ENCODE measurements at places on chromosomes 6 and 20.

- DNase-seq = no peak
Measured at GRCh38 chr6:6966127-6966526, 141.6 kb upstream of the RREB1 start.

GRCh38 chr6:105484238-105485161, 81.6 kb upstream of the PREP start:
- DNase-seq = no peak

GRCh38 chr6:64890609-64891008, 816.4 kb downstream of the EYS start:
- DNase-seq = no peak

- no peak for DNase-seq
Measured at GRCh38 chr6:95649451-95649850, 72.1 kb downstream of the MANEA start.

DNA sequence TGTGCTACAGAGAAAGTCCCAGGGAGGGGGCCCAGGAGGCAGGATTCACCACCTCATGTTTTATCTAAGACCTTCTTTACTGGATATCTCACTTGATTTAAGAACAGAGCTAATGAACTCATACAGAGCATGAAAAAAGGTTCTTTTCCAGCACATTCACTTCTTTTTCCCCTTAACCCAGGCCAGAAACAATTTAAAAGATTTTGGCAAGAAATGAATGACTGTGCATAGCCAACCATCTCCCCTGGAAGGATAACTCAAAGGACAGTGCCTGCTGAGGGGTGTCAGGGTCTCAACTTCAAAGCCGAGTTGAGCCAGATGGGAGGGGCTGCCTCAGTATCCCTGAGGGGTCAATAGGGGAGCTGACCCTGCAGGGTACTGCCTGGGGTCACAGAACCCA, 253.4 kb downstream of the SOD2 start:
- DNase-seq = no peak

GRCh38 chr20:49397525-49397924, 84.9 kb downstream of the KCNB1 start:
- no peak for DNase-seq

DNA sequence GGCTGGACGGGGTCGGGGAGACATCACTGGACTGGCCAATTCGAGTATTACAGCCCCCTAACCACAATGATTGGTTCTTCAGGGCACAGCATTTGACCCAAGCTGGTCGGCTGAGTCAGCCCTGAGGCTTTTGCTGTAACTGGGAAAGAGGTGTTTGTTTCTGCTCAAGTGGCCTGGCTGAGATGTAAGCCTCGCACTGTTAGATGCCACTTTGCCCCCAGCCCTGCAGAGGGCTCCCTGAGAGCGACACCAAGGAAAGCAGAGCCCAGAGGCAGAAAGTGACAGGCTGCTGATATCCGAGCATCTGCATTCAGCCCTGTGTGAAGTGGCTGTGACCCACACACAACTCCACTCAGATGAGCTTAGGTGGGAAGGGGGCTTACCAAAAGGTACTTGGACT, 19.4 kb downstream of the ERGIC3 start:
- no peak for DNase-seq

DNA sequence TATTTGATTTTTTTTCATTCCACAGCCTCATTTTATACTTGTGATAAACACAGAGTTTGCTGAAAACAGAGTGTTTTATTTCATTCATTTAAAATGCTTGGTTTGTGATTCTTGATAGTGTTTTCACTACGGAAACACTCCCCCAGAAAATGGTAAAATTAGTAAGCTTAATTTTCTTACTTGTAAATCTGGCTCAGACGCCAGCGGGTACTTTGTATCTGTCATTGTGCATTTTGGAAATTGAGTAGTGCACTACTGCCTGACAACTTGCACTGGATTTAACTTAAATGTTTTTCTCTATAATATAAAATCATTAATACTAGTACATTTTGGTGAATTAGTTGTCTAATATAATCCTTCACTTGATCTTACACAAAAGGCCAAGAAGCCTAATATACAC, 37.0 kb upstream of the HINT3 start:
- DNase-seq = no peak

- no peak for DNase-seq
Measured at GRCh38 chr6:155187106-155187505, 76.7 kb upstream of the CLDN20 start.

DNA sequence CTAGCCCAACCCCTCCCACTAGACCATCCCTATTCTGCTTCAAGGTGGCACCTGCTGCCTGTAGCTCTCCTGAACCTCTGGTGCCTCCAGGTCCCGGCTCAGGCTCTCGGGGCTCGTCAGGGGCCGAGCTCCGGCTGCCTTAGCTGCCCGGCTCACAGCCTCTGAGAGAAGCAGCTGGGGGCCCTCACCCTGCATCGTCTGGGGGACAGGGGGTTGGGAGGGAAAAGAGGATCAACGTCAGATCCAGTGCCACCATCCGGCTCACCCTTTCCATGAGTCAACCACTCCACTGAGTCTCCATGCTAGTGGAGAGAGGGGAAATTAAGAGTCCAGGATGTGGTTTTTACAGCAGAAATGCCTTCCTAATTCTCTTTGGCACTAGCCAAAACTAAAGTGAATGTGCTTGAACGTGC, 13.0 kb downstream of the BAG6 start:
- DNase-seq = no peak

GRCh38 chr6:24719125-24719971, at the start of gene C6orf62:
TSS of gene C6orf62 (minus strand) at chr6:24719154. CDS start at chr6:24718668, 486 bp downstream.
- DNase-seq = peak; percentile 49

GRCh38 chr6:241336-241865, 50.9 kb upstream of the DUSP22 start:
- DNase-seq = no peak

DNA sequence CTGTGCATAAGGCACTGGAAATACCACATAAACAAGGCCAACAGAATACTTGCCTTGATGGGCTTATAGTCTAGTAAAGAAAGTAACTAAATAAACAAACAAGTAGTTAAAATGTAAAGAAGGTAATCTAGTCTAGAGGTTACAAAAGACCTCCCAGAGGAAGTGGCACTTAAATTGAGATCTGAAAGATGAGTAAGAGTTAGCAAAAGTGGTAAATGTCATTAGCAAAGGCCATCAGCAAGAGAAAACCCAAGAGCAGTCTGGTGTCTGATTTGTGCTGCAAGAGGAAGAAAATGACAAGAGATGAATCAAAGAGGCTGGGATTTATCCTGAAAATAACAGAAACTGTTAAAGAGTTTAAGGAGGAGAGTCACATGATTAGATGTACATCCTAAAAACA, 96.6 kb upstream of the SMLR1 start:
- DNase-seq = no peak

DNA sequence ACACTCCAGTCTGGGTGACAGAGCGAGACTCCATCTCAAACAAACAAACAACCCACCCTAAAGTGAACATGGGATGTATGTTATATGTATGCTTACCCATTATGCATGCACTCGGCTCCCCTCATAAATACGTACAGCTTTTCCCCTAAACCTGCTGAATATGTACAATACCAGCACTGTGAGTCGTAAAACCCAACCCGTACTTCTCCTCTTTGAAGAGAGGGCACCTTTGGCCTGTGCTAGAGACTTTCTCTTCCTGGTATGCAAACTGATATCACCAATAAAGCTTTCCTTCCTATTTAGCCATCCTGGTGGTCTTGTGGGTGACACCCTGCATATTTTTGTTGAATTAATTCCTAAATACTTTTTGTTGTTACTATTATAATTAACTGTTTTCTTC, 51.3 kb downstream of the VSTM2L start:
- no peak for DNase-seq

GRCh38 chr6:5231289-5231688, 29.5 kb downstream of the LYRM4 start:
- no peak for DNase-seq

DNA sequence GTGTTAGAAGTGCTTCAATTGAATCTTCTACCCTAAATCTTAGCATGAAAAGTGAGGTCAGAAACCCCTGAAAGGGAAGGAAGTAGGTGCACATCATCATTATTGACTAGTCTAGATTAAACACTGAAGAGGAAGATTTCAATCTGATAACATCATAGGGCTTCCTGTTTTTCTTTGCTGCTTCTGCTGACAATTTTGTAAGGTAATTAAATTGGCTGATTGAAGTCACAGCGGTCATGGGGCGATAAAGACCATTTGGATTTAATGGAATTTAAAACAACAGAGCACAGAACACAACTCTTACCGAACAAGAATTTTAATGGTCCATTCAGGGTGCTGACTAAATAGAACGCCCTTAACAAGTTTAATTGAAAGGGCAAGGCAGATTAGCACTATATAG, 11.3 kb downstream of the GRIK2 start:
- no peak for DNase-seq

- no peak for DNase-seq
Measured at GRCh38 chr6:1672379-1672778, 62.7 kb downstream of the FOXC1 start.

Measured in stimulated activated CD4-positive, alpha-beta T cell treated with anti-CD3 and anti-CD28 coated beads, Interleukin-15, amount 100 ng/mL, for 48 hours (primary cell).